ENCODE measurements at places on chromosomes 6 and 20.
A peak's percentile ranks its signal among the peaks of the same experiment; 100 is the strongest.

- no peak for DNase-seq
Observed at GRCh38 chr6:163545370-163545769, 130.9 kb downstream of the QKI start.

DNA sequence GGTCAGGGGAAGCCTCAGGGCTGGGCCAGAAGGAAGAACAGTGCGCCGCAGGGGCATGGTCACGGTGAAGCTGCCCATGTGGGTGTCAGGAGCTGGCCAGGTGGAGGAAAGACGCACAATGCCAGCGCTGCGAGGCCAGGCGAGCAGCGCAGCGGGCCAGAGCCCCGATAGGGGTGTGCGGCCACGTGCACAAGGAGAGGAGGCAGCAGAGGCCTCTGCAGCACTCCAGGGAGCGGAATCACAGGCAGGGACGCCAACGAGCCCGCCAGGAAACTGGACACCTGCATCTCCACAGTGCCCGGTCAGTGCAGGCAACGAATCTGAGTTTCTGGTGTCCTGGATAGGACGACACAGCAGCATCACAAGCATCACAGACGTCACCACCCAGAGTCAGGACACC is 35.7 kb downstream of the TAF4 start:
- no peak for DNase-seq

- no peak for DNase-seq
Observed at GRCh38 chr6:118134206-118134605, 227.1 kb downstream of the SLC35F1 start.

- no peak for DNase-seq
Observed at GRCh38 chr6:9523462-9523861, 891.4 kb downstream of the TFAP2A start.

GRCh38 chr6:82569022-82569421 is 205.4 kb downstream of the TPBG start:
- no peak for DNase-seq

DNA sequence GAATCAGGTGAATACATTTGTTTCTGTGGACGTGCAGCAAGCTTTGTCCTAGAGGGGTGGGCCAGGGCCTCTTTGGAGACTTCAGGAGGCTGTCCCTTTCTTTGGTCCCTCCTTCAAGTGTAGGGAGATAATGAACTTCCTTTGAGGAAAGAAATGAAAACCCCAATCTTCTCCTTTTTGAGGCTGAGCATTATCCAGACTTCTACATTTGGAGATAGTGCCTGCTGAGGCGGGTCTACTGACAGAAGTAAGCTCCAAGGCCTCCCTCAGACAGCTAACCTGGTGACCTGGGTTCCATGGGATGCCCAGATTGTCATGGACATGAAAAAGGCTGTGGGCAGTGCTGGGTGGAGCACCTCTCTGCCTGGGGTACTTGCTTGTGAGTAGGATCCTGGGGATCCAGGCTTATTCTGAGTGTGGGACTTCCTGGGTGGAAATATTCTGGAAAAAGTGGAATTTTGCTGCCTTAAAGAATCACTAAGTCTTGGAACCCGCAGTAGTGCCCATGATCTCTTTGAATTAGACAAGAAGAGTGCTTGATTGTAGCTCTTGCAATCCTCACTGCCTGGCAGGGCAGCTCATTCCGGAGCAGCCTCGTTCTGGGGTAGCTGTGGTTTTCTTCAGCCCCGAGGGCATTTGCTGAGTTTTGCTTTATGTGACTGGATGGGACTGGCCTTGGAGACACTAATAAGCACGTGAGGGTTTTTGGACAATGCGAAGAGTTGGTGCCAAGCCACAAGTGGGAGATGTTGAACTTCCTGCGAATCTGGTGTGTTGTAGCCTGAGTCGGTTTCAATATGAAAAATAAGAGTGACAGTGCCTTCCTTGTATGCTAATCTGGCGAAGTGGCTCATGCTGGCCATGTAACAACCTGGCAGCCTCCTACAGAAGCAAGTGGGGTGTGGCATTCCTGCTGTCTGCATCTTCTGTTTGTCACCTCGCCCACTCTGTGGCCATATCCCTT is 28.1 kb downstream of the SNRNP48 start:
- no peak for DNase-seq

GRCh38 chr20:39886650-39887190 is 802.3 kb downstream of the MAFB start:
- no peak for DNase-seq

DNA sequence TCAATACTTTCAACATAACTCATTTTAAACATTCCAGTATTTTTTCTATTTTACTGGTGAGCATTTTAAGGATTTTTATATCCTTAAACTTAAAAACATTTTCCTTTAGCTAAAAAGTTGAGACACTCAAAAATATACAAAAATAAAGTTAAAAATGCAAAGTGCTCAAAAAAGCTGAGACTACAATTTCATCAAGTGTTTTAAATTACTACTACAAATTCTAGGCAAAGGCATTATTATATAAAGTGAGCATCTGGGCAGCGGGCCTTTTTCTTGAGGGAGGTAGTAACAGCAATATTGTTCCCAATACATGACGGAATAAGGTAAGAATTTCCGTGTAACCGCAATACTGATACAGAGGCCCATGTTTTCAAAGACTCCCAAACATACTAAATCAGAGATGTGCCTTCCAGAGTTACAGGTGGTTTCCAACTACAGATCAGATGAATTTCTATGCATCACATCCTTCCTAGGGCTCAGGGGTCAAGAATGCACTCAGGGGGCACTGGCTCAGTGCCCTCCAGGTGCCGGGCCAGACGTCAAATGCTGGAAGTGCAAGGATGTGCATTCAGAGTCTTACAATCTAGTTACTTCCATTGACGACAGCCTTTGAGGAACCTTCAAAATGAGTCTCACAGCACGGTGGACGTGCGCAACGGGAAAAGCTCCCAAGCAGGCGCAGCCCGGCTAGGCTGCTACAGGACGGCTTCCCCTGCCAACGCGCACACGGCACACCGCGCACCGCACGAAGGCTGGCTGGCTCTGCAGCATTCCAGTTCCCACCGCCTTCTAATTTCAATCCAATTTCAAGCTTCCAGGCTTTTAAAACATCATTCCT is 1.7 kb downstream of the PHF10 start:
- DNase-seq = peak; percentile 20

GRCh38 chr6:87356181-87356580 is 11.6 kb downstream of the C6orf163 start:
- no peak for DNase-seq

DNA sequence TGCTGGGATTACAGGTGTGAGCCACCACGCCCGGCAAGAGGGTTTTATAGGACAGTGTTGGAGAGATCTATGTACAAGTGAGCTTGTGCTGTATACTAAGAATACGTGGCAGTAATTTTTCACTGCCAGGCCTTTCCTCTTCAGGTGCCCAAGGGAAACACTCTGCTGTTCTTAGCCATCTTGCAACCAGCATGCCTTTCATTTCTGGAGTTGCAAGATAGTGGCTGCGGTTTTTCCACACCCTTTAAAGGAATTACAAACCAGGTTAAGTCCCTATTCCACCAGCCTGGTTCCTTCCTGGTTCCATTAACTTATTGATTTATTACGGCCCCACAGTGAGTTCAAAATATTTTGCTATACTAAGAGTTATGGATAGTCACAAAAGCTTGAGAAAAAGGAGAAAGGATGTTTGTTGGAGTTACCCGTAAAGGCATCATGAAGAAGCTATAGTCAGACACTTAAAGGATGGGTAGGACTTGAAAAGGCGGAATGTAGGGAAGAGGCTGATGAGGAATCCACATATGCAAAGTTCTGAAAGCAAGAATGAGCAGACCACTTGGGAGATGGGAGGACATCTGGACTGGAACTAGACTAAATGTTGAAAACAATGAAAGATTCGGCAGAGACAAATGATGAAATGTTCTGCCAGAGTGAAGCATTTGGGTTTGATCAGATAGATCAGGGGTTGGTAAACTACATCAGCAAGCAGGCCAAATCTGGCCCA is 61.4 kb upstream of the ASIP start:
- no peak for DNase-seq

DNA sequence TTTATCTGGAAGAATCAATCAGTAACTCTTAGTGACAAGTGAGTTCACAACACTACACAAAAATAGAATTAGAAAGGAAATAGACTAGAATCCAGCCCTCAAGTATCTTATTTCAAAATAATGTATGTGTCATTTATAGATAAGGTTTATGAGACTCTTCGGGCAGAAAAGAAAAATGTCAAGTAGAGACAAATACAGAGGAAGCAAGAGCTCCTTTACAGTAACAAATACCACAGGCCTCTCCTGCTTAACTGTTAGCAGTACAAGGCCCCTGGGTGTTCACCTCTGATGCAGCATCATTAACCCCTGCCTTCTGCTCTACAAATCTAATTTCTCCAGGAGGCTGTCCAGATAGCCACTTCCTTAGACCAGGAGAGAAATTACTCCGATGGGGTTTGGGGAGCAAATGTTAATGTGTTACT is 76.7 kb downstream of the UBE3D start:
- DNase-seq = no peak

DNA sequence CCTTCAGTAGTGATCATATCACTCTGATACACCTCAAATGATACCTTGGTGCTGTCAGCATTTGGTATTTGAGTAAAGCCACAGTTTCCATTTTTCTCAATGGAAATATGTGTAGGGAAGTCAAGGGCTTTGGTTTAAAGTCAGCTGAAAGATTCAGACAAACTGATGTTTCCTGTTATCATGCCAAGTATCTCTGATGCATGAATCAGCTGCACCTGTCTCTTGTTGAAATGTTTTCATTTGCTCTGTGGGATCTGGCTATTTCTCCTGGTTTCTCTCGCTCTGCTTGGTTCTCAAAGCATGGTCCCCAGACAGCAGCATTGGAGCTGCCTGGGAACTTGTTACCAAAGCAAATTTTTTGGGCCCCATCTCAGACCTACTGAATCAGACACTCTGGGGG is 23.5 kb downstream of the ZFP64 start:
- DNase-seq = no peak

DNA sequence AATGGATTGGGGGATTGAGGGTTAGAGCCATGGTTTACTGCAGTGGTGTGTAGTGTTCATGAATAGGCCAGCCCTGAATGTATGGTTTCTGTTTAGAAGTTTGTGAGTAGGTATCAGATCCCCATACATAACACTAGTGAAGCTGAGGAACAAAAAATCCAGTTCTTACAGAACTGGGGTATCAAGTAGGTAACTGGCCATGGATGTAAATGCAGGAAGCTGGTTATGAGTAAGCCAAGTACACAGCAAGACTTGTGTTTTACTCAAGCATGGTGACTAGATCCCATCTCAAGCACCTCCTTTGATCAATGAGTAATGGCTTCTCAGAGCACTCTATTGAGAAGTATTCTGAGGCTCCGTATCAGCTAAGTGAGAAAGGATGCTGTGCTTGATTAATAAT is 613.7 kb upstream of the FLRT3 start:
- no peak for DNase-seq

- peak; percentile 21 for DNase-seq
Observed at GRCh38 chr20:18276821-18277220, 11.5 kb upstream of the ZNF133 start.

DNA sequence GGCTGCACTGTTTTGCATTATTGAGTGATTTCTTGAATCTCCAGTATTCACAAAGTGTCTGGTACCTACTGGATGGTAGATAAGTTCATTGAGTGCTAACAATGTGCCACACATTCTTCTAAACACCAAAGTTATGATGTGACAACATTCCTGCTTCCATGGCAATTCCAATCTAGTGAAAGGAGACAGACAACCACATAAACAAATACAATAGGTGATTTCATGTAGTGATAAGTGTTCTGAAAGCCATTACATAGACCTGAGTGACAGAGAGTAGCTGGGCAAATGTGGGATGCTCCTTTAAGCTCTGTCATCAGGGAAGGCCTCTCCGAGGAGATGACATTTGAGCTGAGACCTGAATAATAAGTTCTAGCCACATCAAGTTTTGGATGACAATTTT is 295.5 kb downstream of the SLC35F1 start:
- DNase-seq = no peak

- peak; percentile 42 for DNase-seq
Observed at GRCh38 chr20:51220293-51220706, 197.4 kb upstream of the KCNG1 start.

DNA sequence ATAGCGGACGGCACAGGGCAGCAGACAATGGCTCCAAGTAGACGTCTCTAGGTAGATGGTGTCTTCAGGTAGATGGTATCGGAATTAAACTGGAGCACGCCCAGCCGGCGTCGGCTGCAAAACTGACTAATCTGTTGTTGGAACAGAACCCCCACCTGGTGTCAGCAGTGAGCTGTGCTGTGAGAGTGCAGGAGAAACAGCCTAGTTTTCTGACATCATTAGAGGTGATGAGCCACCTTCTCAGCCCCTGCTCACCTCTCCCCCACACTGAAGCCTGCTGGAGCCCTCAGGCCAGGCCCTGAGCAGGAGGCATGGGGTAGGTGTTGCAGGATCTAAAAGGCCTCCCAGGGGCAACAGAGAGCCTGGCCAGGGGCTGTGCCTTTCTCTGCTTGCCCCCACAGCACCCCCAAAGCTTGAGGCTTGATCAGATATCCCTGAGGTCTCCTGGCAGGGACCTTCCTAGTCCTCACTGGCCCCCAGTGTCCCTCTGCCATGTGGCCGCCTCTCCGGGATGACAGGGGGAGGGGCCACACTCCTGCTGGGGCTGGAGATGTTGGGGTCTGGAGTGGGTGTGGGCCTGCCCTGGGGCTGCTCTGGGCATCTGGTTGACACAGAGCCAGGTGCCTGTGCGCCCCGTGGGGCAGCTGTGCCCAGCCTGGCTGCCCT is 6.9 kb upstream of the HELZ2 start:
- peak; percentile 55 for DNase-seq

DNA sequence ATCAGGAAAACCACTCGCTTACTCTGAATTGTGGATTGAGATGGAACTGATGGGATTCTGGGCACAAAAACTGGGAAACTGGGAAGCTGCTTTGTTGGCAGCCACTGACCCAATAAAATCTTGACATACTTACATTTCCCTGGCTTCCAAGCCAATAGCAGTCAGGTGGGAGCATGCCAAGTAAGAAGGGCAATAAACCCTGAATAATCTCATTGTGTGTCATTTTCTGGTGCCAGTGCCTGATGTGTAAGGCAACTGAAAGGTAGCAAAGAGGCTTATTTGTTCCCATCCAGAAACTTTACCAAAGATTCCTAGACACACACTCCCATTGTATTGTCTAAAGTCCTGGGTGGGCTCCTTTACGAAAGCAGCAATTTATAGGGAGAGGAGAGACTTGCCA is 93.2 kb downstream of the TBX18 start:
- DNase-seq = no peak

- DNase-seq = no peak
Observed at GRCh38 chr6:89708316-89708715, 69.8 kb upstream of the LYRM2 start.

GRCh38 chr6:130322673-130323268 is 43.0 kb upstream of the TMEM200A start:
- peak; percentile 27 for DNase-seq

GRCh38 chr6:21870076-21870730 is 276.7 kb downstream of the SOX4 start:
- no peak for DNase-seq
